Natural killer cell treated with Interleukin-12 subunit alpha and Interleukin-12 subunit beta and Interleukin-15 and Interleukin-18, amount 100 ng/mL, for 72 hours (primary cell): ENCODE measurements at places on chromosomes 5 and 9. TPM values are rescaled to one million over a fixed set of nuclear protein-coding genes. Genes with fewer than 3 reads are reported as not detected.
A peak's percentile ranks its signal among the peaks of the same experiment; 100 is the strongest.

DNA sequence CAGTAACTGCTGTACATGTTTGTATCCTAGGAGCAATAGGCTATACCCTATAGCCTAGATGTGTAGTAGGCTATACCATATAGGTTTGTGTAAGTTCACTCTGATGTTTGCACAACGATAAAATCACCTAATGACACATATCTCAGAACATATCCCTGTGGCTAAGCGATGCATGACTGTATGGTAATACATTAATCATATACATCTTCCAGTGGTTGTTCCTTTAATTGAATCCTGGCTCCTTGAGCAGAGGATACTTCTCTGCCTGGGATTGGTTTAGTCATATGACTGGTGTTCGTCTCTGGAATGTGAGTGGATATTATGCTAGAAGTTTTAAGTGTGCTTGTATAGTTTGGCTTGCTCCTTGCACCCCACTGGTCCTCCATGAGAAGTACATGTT, 425.8 kb downstream of the MAN2A1 start:
- DNase-seq, result no peak
- peaks cover 5% of the 10 kb centered on the region for H3K27me3 ChIP-seq
- no peaks in the 10 kb centered on the region for H3K4me1 ChIP-seq
- no peak overlapping the region for H3K27ac ChIP-seq
- H3K36me3 ChIP-seq, result peaks cover 9% of the 10 kb centered on the region

DNA sequence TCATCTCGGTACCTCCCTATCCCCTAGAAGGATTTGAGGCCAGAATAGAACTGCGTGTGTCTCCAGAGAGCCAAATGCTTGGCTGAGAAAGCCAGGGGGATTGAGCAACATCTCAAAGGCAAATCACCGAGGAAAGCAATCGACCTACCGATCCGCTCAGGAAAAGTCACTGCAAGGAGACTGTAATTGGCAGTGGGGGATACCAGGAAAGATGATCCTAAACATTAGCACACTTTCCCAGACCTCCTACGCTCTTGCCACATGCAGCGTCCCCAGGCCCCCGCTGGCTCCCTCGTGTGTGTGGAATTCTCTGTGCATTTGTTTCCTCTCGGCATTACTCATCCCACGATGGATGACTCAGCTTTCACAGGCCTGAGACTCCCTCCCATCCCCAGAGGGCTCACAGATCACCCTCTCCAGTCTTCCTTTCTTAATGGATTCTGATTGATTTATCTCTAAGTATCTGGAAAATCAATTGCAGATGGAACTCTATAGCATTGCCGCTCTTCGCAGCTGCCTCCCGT, 82.2 kb upstream of the ICE1 start:
- H3K27me3 ChIP-seq, result no peaks in the 10 kb centered on the region
- no peak overlapping the region for H3K4me3 ChIP-seq
- no peak for DNase-seq
- no peaks in the 10 kb centered on the region for H3K4me1 ChIP-seq
- no peak overlapping the region for H3K27ac ChIP-seq

DNA sequence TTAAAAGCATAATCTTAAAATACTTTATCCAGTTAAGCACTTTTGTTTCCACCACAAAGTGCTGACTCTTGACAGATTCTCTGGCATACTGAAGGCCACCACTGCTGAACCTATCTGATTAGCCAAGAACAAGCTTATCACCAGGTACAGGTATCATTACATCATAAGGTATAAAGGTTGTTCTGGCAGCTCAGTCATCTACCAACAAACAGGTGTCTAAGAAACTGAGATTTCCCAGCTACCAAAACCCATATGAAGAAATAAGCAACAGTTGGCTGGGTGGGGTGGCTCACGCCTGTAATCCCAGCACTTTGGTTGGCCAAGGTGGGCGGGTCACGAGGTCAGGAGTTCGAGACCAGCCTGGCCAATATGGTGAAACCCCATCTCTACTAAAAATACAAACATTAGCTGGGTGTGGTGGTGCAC, 5.0 kb downstream of the MTMR12 start:
- no peaks in the 10 kb centered on the region for H3K27me3 ChIP-seq
- H3K27ac ChIP-seq, result no peak overlapping the region
- H3K4me3 ChIP-seq, result no peak overlapping the region
- no peaks in the 10 kb centered on the region for H3K36me3 ChIP-seq
- no peak for DNase-seq
- peaks cover 58% of the 10 kb centered on the region for H3K4me1 ChIP-seq

- H3K27me3 ChIP-seq, result peaks cover 18% of the 10 kb centered on the region
- no peaks in the 10 kb centered on the region for H3K36me3 ChIP-seq
- H3K4me1 ChIP-seq, result peaks cover 6% of the 10 kb centered on the region
These were observed 7.5 kb downstream of the OBP2B start for GRCh38 chr9:133201424-133202144.

- no peaks in the 10 kb centered on the region for H3K4me1 ChIP-seq
- peaks cover 23% of the 10 kb centered on the region for H3K27me3 ChIP-seq
- H3K4me3 ChIP-seq, result no peak overlapping the region
- no peak for DNase-seq
These were observed 13.0 kb upstream of the OSMR start for GRCh38 chr5:38832810-38833209.

DNA sequence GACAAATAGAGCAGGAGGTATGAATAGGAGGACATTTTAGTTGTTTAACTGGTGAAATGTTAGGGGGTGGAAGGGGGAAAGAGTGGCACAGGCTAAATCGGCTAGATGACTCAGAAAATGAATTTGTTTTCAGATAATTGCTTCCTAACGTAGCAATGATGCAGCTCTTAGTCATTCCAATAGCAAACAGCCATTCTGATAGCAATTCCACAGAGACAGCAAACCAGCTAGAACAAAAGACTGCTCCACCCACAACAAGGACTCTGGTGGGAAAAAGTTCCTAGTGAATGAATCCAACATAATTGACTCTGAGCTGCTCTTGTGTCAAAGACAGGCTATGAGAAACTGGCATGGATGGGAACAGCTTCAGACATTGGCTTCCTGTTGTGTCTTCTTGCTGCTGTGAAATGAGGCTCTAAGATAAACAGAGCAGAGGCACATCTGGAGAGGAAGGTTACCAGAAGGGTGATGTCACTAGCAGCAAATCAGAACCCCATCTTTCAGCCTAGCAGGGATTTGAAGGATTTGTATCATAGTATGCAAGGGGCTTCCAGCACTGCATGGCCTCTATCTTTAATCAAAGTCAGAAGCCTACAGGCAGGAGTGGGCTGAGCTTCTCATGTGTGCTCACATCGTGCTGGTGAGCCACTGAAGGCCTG, 28.1 kb upstream of the F2RL1 start:
- peak overlapping the region; percentile 45 for H3K4me3 ChIP-seq
- H3K27me3 ChIP-seq, result peaks cover 3% of the 10 kb centered on the region

DNA sequence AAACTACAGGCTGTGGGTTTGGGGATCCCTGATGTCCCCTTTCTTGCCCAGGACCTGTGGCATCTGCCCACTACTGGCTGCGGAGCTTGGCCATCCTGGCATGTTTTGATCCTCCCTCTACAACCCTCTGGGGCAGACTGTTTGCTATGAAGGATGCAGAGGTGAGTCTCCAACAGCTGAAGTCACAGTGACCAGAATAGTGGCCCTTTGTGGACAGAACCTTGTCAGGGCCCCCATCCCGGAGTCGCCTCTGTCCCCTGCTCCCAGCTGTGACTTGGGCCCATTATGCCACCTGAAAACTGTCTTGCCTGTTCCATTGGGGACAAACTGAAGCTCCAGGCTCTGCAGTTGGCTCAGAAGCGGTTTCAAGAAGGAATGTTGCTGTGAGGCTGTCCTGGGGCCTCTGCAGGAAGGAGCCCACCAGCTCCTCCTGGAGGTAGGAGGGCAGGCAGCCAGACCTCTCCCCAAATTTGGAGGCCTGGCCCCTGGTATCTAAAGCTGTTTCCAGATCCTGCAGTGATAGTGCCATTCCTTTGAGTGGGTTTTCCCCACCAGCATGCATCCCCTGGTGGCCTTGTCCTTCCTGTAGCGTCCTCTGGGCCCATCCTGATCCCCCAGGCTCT, 93.3 kb downstream of the BARX1 start:
- no peaks in the 10 kb centered on the region for H3K4me1 ChIP-seq
- no peak overlapping the region for H3K4me3 ChIP-seq
- peaks cover 45% of the 10 kb centered on the region for H3K27me3 ChIP-seq
- H3K27ac ChIP-seq, result no peak overlapping the region
- H3K36me3 ChIP-seq, result no peaks in the 10 kb centered on the region
- no peak for DNase-seq

- H3K4me1 ChIP-seq, result peaks cover 2% of the 10 kb centered on the region
- no peak overlapping the region for H3K27ac ChIP-seq
- peaks cover 31% of the 10 kb centered on the region for H3K27me3 ChIP-seq
- no peak overlapping the region for H3K4me3 ChIP-seq
- H3K36me3 ChIP-seq, result no peaks in the 10 kb centered on the region
These were observed 150.7 kb downstream of the SLC28A3 start for GRCh38 chr9:84189904-84190303.

- H3K27me3 ChIP-seq, result peaks cover 52% of the 10 kb centered on the region
- no peak overlapping the region for H3K27ac ChIP-seq
- peaks cover 9% of the 10 kb centered on the region for H3K36me3 ChIP-seq
These were observed 2.6 kb downstream of the EBF1 start for GRCh38 chr5:159096924-159097783.

DNA sequence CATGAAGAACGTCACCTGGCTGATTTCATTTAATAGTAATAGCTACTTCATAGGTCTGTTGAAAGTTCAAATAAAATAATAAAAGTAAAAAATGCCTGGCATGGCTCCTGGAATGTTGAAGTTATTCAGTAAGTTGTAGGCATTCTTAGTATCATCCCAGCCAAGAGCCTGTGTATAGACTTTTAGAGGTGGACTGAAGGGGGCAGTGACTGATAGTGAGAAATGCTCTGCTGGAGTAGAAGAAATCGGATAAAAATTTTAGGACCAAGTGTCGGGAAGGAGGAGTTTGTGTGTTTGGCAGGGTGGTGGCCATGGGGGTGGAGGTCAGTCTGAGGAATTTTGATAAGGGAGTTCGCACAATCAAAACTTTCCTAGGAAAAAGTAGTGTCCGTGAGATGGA, 3.6 kb downstream of the ZFP2 start:
- no peak overlapping the region for H3K4me3 ChIP-seq
- DNase-seq, result no peak
- peaks cover 23% of the 10 kb centered on the region for H3K36me3 ChIP-seq
- H3K27me3 ChIP-seq, result no peaks in the 10 kb centered on the region
- no peak overlapping the region for H3K27ac ChIP-seq
- H3K4me1 ChIP-seq, result no peaks in the 10 kb centered on the region

- no peaks in the 10 kb centered on the region for H3K36me3 ChIP-seq
- H3K27me3 ChIP-seq, result peaks cover 9% of the 10 kb centered on the region
- DNase-seq, result no peak
- no peak overlapping the region for H3K27ac ChIP-seq
- no peaks in the 10 kb centered on the region for H3K4me1 ChIP-seq
These were observed 71.0 kb upstream of the EQTN start for GRCh38 chr9:27367921-27368315.

GRCh38 chr9:70504834-70505233, 90.4 kb upstream of the KLF9 start:
- H3K4me3 ChIP-seq, result no peak overlapping the region
- H3K27ac ChIP-seq, result no peak overlapping the region
- no peaks in the 10 kb centered on the region for H3K36me3 ChIP-seq
- no peaks in the 10 kb centered on the region for H3K4me1 ChIP-seq

DNA sequence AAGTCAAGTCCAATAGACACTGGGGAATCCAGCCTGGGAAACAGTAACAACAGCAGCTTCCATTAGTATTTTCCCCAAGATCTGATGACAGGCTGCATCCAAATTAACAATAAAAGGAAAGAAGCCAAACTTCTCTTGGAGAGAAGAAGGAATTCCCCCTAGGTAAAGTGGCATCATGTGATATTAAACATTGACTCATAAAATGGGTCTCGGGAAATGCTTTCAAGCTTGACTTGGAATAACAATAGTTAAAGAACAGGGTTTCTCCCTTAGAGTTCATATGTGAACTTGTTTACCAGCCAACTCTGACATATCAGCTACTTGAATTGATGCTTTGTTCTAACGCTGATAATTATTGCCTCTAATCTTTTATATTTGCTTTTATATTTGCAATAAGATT, 45.4 kb downstream of the ENTREP1 start:
- no peak overlapping the region for H3K27ac ChIP-seq
- peaks cover 30% of the 10 kb centered on the region for H3K27me3 ChIP-seq
- H3K4me1 ChIP-seq, result no peaks in the 10 kb centered on the region
- no peak for DNase-seq
- H3K4me3 ChIP-seq, result no peak overlapping the region

GRCh38 chr9:89603767-89604665, 796 bp upstream of the GADD45G start:
- no peaks in the 10 kb centered on the region for H3K36me3 ChIP-seq
- DNase-seq, result no peak
- H3K27me3 ChIP-seq, result peaks cover 30% of the 10 kb centered on the region
- no peak overlapping the region for H3K27ac ChIP-seq

DNA sequence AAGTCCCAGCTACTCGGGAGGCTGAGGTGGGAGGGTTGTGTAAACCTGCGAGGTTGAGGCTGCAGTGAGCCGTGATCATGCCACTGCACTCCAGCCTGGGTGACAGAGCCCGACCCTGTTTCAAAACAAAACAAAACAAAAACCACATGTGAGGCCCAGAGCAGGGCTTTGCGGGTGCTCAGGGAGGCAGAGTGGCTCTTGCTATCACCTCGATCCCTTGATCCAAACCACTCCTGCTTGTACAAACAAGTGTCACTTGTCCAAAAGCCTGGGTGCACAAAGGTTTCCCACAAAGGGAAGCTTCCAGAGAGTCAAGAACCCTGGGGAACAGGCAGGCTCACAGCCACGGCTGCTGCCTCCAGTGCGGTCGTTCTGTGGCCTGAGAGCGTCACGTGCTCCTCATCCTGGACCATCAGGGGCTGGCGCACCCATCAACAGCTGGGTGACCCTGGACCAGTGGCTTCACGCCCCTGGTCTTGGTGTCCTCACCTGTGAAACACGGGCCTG, 162.7 kb downstream of the C9orf50 start:
- H3K36me3 ChIP-seq, result no peaks in the 10 kb centered on the region
- peaks cover 37% of the 10 kb centered on the region for H3K4me1 ChIP-seq
- H3K4me3 ChIP-seq, result peak overlapping the region; percentile 36
- DNase-seq, result no peak

- H3K4me1 ChIP-seq, result no peaks in the 10 kb centered on the region
- H3K27ac ChIP-seq, result no peak overlapping the region
- no peak for DNase-seq
- H3K36me3 ChIP-seq, result no peaks in the 10 kb centered on the region
These were observed 91.1 kb downstream of the PRDM6 start for GRCh38 chr5:123180178-123180577.

DNA sequence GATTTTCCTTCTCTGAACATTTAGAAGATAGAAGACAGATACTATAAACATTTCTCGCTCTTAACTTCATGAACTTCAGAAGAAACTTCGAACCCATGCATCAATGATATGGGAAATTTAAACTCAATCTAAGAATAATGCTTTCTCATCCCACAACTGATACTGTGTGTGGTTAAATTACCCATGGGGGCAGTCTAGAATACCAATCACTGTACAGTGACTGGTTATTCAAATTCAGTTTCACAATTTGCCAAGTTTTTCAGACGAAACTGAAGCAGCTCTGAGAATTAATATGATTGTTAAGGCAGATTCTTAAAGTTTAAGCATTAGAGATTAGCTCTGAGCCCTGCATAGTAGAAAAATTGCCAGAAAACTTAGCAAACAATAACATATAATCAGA, 431.0 kb downstream of the SH3GL2 start:
- no peaks in the 10 kb centered on the region for H3K4me1 ChIP-seq
- H3K27me3 ChIP-seq, result no peaks in the 10 kb centered on the region
- DNase-seq, result no peak
- H3K36me3 ChIP-seq, result no peaks in the 10 kb centered on the region
- no peak overlapping the region for H3K4me3 ChIP-seq

The EDIL3 gene
- total RNA-seq, result not detected

The SVEP1 gene
- total RNA-seq, result not detected

The GPR150 gene
- total RNA-seq, result not detected

The RGS7BP gene
- total RNA-seq, result not detected

The WDR31 gene
- total RNA-seq, result 1.4 TPM

The IL4 gene
- not detected for total RNA-seq

The MIGA2 gene
- 42.4 TPM for total RNA-seq

The CCDC69 gene
- 98.5 TPM for total RNA-seq

The GLRA1 gene
- total RNA-seq, result not detected

The UBQLN1 gene
- 86.3 TPM for total RNA-seq

The ADCY2 gene
- not detected for total RNA-seq
